ENCODE measurements at places on chromosomes 6 and 20.

DNA sequence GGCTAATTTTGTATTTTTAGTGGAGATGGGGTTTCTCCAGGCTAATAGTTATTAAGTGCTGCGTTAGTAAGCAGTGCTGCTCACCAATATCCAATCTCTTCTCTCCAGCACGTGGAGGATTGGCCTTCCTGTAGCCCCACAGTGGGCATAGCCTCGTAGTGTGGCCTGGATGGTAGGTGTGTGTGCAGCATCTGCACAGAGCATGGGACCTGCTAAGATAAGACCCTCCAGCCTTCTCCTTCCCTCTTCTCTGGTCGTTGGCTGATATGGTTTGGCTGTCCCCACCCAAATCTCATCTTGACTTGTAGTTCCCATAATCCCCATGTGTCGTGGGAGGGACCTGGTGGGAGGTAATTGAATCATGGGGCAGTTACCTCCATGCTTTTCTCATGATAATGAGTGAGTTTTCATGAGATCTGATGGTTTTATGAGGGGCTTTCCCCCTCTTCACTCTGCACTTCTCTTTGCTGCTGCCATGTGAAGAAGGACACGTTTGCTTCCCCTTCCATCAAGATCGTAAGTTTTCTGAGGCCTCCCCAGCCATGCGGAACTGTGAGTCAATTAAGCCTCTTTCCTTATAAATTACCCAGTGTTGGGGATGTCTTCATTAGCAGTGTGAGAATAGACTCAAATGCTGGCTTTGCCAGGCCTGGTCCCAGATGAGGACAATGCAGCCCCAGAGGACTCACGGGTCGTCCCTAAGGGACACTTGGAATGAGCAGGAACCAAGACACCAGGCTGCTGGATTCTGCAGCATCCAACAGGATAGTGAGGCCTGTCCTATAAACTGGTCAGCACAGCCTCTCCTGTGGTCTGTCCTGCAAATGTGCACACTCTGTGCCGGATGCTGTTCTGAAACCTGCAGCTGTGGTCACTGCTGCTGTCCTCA lies 63.4 kb upstream of the AFDN start:
- no peak for DNase-seq

- DNase-seq, result no peak
These were observed 89.2 kb downstream of the DNAH8 start for GRCh38 chr6:38804358-38804757.

DNA sequence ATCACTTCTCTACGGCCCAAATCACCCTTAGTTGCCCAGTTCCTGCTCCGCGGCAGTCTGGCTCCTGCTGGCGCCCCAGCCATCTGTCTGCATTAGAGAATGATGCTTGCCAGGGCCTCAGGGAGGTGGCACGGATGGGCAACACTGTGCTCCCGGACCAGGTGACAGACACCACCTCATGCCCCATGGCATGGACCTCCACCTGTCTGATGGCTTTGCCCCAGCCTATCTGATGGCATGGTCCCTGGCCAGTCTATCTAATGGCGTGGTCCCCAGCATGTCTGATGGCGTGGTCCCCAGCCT lies 18.8 kb upstream of the MRGBP start:
- no peak for DNase-seq

DNA sequence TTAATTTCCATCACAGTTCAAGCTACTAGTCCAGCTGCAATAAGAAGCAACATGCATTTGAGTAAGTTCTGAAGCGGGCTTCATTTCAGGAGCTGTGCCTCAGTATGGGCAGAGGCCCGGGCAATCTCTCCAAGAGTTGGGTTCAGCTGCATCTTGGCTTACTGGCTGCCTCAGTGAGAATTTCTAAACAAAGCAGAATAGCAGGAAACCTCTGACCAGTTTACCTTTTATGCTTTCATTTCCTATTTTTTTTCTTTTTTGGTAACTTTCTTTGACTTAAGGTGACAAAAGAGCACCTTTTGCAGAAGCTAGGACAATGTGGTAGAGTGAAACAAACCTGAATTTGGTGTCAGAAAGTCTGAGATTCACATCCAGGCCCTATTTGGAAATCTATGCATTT lies 51.0 kb upstream of the FBXO30 start:
- DNase-seq, result no peak

GRCh38 chr20:41600926-41601631 lies 17.1 kb downstream of the CHD6 start:
- DNase-seq, result no peak

DNA sequence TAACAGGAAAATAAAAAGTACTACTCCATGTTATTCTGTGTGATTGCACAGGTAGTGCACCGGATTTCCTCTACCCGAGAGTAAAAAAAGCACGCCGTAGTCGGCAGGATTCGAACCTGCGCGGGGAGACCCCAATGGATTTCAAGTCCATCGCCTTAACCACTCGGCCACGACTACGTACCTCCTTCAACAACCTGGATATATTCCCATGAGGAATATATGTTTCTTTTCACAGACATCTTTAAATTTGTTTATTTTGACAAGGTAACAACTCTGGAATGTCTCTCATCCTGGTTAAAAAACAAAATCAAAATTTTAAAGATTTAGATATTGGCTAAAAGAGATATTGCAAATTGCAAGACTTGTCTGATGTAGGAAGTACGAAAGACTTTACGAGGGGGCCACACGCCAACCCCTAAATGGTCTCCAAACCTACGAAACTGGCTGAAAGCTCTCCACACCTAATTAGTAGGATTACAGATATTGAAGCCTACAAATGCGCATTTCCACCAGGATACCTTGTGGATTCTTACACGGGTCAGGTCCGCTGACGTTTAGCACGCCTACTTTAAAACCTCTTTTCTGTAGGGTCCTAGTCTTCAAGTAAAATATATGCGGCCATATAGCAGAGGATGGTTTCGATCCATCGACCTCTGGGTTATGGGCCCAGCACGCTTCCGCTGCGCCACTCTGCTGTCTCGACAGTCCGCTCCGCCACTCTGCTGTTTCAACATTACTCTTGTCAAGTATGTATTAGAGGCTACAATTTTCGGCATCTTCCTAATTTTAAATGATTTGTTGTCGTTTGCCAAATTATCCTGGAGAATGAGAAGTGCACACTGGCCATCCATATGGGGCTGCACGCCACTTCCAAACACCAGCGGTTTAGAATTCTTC lies 52.2 kb upstream of the BTN3A2 start:
- peak; percentile 77 for DNase-seq

- no peak for DNase-seq
These were observed 782 bp upstream of the FOXA2 start for GRCh38 chr20:22584922-22585785.

GRCh38 chr20:50308513-50309279 lies 118.1 kb downstream of the CEBPB start:
- DNase-seq, result no peak

GRCh38 chr6:144305985-144306384 lies 20.9 kb downstream of the UTRN start:
- no peak for DNase-seq

- no peak for DNase-seq
These were observed 6.2 kb upstream of the ZNF311 start for GRCh38 chr6:29011276-29011734.

- no peak for DNase-seq
These were observed 39.1 kb upstream of the ANKRD60 start for GRCh38 chr20:58267389-58268215.

- DNase-seq, result no peak
These were observed 336.3 kb downstream of the NRN1 start for GRCh38 chr6:5670381-5670780.

GRCh38 chr6:168131464-168132415 lies 52.7 kb upstream of the FRMD1 start:
- no peak for DNase-seq

- no peak for DNase-seq
These were observed 78.4 kb upstream of the CCN6 start for GRCh38 chr6:111975466-111975865.

DNA sequence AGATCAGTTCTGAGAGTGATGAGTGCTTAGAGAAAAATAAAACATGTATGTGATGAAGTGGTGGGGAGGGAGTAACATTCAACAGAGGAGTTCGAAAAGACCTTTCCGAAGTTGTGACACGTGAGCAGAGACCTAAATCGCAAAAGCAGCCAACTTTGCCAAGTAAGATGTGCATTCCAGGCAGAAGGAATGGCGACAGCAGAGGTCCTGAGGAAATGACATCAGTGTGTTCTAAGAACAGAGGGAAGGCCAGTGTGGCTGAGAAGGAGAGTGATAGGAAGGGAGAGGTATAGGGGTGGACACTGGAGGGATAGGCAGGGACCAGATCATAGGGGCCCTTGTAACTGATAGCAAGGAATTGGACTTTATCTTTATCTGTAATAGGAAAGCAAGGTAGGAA lies 51.3 kb downstream of the ADAT2 start:
- DNase-seq, result no peak

DNA sequence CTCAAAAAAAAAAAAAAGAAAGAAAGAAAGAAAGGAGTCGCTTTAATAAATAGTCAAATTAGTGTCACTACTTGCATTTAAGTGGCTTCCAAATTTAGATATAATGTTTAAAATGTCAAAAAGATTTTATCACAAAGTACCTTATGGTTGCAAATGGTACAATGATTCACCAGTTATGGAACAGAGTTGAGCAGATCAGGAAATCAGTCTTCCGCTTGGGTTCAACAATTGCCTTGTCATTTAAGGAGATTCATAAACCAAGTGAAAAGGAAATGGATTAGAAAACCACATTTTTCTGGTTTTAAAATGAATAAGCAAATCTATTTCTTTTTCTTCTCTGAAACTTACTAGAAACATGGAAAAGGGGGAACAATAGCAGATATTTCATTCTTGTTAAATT lies 94.8 kb upstream of the PTPRT start:
- DNase-seq, result no peak

DNA sequence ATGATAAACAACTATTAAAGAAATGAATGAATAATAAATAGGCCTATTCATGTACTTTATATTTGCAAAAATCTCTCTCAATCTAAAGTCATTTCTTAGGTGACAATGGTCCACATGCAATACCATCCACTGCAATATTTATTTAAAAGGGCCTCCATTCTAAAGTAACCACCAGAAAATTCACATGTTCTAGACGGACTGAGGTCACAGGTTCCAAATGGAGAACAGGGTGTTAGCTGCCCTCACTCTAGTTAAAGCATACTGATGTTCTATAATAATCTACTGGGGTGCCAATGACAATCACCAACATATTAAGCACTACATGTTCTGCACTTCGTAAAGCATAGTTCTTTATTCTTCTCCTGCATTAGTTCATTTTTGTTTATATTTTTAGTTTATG lies 1.2 kb downstream of the HBS1L start:
- DNase-seq, result no peak

- DNase-seq, result peak; percentile 34
These were observed 815 bp downstream of the SPATA2 start for GRCh38 chr20:49914310-49915117.

GRCh38 chr6:111687652-111688051 lies 82.0 kb upstream of the TRAF3IP2 start:
- DNase-seq, result no peak

DNA sequence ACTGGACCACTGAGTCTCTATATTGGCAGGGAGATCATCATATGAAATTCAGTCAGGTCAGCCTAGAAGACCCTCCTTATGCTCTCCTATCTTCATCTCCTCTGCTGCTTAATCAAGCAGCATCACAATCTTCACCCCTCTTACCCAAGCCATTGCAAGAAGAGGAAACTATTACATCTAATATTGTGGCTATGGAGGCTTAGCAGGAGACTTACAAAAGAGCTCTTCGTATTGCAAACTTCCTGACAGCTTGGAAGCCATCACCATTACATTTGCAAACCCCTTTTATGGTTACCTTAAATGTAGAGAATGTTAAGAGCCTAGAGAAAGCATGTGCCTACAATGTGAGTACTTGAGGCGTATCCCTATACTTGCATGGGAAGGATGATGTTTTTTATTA lies 87.2 kb upstream of the STXBP5 start:
- no peak for DNase-seq

- no peak for DNase-seq
These were observed 192.0 kb downstream of the LRFN2 start for GRCh38 chr6:40395066-40395697.

DNA sequence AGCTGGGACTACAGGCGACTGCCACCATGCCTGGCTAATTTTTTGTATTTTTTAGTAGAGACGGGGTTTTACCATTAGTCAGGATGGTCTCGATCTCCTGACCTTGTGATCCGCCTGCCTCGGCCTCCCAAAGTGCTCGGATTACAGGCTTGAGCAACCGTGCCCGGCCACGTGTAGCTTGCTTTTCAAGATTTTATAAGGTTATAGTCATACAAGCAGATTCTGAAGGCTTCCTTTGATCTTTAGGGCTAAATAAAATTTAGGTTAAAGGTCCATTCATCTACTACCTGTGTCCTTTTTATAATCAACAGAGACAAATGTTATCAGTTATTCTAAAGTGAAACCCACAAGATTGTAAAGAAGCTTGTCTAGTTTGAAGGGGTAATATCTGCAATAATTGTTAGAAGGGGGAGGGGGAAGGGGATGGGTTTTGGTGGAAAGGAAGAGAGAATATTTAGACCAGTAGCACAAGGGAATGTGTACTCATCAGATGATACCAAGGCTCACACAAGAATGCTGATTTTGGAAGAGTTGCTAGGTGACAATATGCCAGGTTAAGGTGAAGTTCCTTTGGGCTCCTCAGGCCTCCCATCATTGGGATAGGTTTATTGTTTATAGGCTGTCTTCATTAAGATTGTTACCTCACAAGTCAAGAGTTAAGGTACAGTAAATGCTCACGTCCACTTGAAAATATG lies 284.7 kb downstream of the ALDH8A1 start:
- DNase-seq, result no peak

GRCh38 chr6:56682635-56683034 lies 39.9 kb upstream of the DST start:
- DNase-seq, result no peak

GRCh38 chr6:47674673-47675072 lies 23.7 kb upstream of the ADGRF4 start:
- DNase-seq, result no peak

GRCh38 chr20:2164966-2165365 lies 63.3 kb downstream of the STK35 start:
- DNase-seq, result no peak

DNA sequence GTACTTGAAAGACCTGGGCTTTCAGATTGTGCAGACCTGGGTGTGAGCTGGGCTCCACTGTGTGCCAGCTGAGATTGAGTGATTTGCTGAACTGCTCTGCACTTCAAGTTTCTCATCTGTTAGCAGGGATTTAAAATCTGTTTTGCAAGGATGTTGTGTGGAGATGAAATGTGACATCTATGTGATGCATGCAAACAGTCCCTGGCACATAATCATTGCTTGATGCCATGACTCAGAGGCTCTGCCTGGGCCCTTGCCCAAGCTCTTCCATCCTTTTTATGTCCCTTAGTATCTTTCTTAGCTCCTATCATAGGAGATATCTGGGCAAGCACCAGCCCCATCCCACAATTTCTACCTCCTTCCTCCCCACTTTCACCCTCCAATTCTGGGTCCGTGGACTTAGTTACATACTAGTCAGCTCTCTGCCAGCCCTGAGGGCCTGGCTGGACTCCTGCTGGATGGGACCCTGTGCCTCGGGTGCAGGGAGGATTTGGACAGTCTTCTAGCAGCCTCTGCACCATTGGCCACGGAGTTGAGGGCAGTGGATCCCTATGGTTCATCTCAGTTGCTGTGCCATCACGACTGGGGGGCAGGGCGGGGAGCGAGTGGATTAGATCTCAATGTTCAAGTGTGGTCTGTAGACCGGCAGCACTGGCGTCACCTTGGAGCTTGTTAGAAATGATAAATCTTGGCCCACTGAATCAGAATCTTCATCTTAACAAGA lies 103.6 kb downstream of the MAP3K7 start:
- DNase-seq, result no peak

- no peak for DNase-seq
These were observed 1315.5 kb upstream of the GJE1 start for GRCh38 chr6:140817176-140817575.

GRCh38 chr6:19538096-19538495 lies 299.1 kb upstream of the ID4 start:
- no peak for DNase-seq

GRCh38 chr6:43953794-43954310 lies 173.4 kb downstream of the MRPL14 start:
- no peak for DNase-seq
